HepG2 (cell line): ENCODE measurements at places on chromosomes 3 and 15.

DNA sequence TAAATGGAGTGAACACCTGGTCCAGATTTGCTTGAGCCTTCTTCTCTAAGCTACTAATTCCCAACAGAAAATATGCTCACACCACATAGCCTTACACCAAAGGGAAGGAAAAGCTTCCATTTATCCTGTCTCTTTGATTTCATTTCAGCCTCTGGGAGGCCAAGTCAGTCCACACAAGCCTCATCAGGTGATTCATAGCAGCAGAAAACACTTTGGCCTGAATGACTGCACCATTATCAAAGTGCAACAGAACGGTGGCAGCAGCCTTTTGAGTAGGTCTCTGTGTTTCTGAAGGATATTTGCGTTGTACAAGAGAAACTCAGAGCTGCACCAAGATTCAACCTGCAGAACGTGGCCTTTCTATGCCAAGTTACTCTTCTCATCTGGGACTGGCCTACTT is 46.6 kb upstream of the SNRK start:
- DNase-seq: no peak

GRCh38 chr15:100476805-100477204 is 51.9 kb downstream of the CERS3 start:
- DNase-seq: no peak

DNA sequence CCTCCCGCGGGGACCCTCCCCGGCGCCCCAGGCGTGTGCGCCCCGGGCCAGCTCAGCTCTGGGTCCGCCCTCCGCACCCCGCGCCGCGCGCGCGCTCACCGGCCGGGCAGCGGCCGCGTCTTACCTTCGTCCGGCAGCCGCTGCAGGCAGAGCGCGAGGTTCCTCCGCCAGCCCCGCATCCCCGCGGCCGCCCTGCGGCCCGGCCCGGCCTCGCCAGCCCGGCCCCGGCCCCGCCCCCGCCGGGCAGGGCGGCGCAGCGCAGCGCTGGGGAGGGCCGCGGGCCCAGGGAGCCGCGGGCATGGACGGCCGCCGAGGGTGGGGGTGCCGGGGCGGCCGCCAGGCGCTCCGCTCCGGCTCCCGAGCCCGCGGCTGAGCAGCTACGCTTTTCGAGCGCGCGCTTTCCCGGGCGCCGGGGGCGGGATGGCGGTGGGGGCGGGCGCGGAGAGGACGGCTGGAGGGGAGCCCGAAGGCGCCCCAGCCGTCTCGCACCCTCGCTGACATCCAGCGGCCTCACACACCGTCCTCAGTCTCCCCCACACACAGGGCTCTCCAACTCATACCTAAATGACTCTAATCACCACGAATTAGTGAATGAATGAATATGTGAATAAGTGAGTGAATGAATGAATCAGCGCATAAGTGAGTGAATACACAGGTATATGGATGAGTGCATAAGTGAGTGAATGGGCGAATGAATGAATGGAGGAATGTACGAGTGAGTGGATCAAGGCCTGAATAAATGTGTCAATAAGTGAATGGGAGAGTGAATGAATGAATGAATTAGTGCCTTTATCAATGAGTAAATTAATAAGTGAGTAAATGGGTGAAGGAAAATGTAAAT is 48.5 kb upstream of the CCDC174 start:
- DNase-seq: no peak

DNA sequence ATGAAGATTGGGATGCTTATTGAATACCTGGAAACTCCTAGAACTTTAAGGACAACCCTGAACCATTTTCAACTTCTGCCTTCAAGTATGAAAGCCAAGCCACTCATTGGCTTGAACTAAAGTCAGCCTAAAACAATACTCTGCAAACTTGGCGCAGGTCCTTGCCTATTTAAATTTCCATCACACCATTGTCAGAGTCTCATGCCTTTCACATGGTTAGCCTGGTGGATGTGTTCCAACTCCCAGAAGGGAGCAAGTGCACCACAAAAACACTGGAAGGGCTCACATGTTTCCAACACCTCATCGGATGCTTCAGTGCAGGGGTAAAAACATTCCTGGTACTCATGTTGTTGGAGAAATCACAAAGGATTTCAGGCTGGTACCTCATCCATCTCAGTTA is 511.6 kb upstream of the MDFIC2 start:
- DNase-seq: no peak

DNA sequence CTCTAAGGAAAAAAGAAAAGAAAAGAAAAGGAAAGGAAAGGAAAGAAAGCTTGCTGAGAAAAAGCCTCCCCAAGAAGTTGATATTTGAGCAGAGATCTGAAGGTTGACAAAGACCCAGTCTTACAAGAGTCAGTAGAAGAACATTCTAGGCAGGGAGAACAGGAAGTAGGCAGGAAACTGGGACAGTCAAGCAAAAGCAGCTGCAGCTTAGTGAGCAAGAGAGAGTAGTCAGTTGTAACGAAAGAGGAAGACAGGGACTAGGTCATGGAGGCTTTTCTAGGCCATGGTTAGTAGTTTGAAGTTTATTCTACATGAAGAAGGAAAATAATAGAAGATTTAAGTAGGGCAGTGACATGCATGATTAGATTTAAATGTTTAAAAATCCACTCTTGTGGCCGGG is 31.8 kb upstream of the KLHL6 start:
- no peak for DNase-seq

GRCh38 chr3:113717818-113718217 is 21.4 kb upstream of the USF3 start:
- no peak for DNase-seq

GRCh38 chr3:174945951-174946350 is 86.8 kb downstream of the NAALADL2 start:
- DNase-seq: no peak

DNA sequence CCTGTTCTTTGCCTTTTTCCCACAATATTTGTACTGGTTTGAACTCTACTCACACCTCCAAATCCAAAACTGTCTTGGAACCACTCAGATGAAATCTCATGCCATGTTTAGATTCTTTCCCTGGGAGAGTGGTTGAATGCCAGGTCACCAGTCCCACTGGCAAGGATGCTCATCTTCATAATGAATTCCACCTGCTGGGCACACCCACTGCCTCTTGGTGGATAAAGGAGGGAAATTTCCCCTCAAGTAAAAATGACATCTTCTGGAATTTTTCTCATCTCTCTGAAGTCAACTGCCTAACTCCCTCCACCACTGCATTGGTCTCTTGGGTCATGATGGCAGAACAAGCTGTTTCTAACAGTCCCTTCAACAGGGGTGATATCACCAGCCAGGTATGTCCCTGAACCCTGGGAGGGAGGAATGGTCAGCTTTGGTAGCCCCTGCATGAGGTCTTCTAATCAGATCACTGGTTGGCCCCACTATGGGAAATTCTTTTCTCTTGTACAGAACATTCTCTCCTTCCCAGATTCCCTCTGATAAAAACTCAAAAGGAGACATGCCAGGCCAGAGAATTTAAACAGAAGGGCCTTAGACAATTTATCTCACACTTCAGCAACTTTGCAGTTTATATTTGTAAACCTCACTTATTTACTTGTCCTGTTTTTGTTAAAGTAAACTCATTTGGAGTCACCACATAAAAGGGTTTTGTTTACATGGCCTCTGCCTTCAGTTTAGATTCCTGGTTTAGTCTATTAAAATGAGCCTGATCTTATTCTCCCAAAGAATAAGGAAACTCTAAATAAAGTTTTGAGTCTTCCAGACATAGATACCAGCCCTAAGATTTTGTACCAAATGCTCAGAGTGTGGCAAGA is 143.4 kb downstream of the WNT5A start:
- no peak for DNase-seq

DNA sequence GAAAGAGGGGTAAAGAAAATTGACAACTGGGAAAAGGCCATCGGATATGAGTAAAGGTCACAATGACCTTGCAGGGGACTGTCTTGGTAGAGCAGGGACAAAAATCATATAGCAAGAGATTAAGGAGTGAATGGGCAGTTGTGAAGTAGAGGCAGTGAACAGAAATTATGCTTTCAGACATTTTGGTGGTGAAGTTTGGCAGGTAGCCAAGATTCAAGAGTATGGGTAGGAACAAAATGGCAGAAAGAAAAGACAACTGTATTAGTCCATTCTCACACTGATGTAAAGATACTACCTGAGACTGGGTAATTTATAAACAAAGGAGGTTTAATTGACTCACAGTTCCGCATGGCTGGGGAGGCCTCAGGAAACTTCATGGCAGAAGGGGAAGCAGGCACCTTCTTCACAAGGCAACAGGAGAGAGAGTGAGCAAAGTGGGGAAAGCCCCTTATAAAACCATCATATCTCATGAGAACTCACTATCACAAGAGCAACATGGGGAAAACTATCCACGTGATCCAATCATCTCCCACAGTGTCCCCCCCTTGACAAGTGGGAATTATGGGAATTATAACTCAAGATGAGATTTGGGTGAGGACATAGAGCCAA is 84.0 kb downstream of the CGNL1 start:
- DNase-seq: no peak

GRCh38 chr15:55669270-55669669 is 73.7 kb downstream of the PRTG start:
- DNase-seq: no peak

DNA sequence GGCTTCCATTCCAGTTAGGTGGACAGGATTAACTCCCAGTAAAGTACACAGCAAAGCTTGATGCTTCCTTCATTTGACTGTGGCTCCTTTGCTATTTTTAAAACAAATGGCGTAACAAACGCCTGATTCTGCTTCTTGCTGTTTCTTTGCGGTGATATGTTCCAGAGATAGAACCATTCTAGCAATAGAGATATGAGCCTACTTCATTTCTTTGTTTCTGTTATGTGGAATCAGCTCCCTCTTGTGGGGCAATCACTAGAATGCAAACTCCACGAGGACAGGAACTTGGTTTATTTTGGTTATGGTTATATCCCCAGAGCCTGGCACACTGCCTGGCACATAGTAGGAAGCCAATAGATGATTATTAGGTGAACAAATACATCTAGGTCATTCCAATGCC is 122.6 kb upstream of the SLC6A11 start:
- no peak for DNase-seq

GRCh38 chr15:62404194-62404985 is 239.3 kb upstream of the C2CD4B start:
- no peak for DNase-seq

- DNase-seq: no peak
Observed at GRCh38 chr3:127780536-127781400, 41.5 kb downstream of the MGLL start.

GRCh38 chr15:46677491-46677890 is 1039.8 kb upstream of the SEMA6D start:
- no peak for DNase-seq

- DNase-seq: no peak
Observed at GRCh38 chr3:129950318-129951046, 24.0 kb upstream of the TRH start.

DNA sequence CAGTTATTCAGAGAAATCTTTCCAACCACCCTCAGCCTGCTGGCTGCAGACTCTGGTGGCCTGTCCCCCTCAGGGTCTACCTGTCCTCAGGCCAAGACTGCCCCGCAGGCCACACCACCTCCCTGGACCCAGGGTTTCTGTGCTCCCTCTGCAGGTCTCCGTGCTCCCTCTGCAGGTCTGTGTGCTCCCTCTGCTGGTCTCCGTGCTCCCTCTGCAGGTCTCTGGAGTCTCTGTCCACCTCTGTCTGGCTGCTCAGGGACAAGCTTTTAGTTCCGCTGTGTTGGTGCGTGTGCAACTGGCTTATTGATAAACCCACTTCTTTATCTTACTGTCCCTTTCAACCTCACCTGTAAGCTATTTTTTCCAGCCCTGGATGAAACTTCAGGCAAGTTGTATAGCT is 30.1 kb downstream of the BDH1 start:
- DNase-seq: peak; percentile 68

GRCh38 chr3:134367869-134368750 is 6.1 kb downstream of the AMOTL2 start:
- no peak for DNase-seq

- DNase-seq: no peak
Observed at GRCh38 chr15:25829073-25829472, 34.1 kb downstream of the ATP10A start.

DNA sequence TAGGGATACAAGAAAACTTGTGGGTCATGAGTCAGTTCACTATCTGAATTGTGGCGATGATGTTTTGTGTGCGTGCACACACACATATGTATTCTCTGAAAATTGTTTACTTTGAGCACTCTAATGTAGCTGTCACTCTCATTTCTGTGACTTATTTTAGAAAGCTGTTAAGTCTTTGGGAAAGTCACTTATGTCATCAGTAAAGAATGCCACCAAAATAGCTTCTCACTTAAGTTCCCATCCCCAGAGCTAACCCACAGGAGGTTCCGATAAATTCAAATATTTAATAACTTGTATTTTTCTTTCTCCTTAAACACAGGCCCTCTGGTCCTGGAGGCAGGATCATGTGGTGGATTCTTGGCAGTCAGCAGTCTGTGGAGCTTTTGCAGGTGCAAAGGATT is 138.3 kb downstream of the LRIG1 start:
- no peak for DNase-seq

- no peak for DNase-seq
Observed at GRCh38 chr3:52887166-52887565, 10.2 kb downstream of the STIMATE start.

GRCh38 chr3:62672270-62672987 is 202.8 kb downstream of the CADPS start:
- peak; percentile 7 for DNase-seq

GRCh38 chr3:186515125-186515524 is 29.1 kb downstream of the CRYGS start:
- DNase-seq: no peak

DNA sequence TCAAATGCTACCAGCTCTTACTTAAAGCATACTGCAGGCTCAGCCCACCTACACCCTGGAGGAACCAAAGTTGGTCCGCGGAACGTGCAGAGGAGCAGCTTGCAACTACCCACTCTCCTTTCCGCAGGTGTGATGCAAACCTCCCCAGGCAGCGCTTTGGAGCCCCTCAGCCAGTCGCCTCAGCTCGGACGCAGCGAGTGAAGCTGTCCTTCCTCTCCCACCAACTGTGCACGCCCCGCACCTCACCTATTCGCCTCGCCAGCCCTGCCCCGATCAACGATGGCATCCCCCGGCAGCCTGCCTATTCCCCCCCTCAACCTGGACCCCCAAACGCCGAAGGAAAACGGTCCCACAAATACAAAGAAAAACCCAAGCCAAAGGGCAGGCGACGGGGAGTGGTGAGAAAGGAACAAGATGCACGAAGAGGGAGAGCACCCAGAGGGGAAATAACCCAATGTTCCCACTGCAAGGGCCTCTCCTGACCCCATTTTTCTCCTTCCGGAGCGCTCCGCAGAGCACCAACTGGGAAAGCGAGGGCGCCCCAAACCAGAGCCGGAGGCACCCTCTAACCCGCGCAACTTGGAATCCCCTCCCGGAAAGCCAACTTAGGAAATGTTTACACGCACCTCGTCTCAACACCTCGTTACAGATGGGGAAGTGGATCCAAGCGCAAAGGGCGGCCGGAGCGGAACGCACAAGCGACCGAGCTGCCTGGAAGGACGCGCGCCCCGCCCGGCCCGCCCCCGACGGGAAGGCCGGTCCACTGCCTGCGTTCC is 665 bp downstream of the GLB1 start:
- DNase-seq: peak; percentile 17

DNA sequence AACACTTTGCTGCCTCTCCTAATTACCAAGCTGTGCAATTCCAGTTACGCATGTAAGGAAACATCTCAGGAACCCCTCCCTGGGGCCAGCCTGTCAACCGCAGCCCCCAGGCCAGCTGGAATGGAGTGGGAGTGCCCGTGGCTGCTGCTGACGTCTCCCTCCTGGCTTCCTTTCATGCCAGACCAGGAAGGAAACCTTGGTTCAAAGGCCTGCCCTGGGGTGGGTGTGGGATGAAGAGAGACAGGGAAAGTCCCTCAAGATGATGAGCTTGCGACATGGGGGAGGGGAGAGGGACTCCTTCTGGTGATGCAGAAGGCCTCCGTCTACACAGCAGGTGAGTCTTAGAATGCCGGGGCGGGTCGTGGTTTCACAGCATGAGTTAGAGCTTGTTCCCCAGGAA is 11.4 kb upstream of the CYP11A1 start:
- no peak for DNase-seq

- DNase-seq: no peak
Observed at GRCh38 chr15:66964111-66964738, 101.2 kb upstream of the SMAD3 start.
